ENCODE measurements at places on chromosomes 2 and 18. TPM values are rescaled to one million over a fixed set of nuclear protein-coding genes. Genes with fewer than 3 reads are reported as not detected.

DNA sequence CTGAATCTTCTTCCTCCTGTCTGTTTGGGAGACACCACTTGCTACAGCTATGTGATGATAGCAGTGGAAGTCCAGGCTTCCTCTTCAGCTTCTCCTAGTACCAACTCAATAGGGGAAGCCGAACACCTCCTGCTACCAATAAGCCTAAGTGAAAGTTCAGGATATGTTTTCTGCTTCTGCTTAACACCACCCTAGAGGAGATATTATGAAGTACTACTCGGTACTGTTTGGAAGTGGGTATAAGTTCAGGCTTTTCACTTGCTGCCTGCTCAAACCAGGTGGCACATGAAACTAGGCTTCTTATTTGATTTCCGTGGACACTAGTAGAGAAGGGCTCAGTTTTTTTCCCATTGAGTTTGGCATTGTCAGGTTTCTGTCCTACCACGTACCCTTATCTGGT lies 99.8 kb downstream of the PTPN4 start:
- DNase-seq, result no peak

GRCh38 chr2:133360190-133360589 lies 208.1 kb downstream of the NCKAP5 start:
- no peak for DNase-seq

GRCh38 chr18:57004366-57005121 lies 142.3 kb upstream of the BOD1L2 start:
- no peak for DNase-seq

GRCh38 chr2:126784621-126785020 lies 114.1 kb upstream of the TEX51 start:
- DNase-seq, result no peak

GRCh38 chr18:77068321-77069312 lies 64.0 kb downstream of the MBP start:
- DNase-seq, result no peak

DNA sequence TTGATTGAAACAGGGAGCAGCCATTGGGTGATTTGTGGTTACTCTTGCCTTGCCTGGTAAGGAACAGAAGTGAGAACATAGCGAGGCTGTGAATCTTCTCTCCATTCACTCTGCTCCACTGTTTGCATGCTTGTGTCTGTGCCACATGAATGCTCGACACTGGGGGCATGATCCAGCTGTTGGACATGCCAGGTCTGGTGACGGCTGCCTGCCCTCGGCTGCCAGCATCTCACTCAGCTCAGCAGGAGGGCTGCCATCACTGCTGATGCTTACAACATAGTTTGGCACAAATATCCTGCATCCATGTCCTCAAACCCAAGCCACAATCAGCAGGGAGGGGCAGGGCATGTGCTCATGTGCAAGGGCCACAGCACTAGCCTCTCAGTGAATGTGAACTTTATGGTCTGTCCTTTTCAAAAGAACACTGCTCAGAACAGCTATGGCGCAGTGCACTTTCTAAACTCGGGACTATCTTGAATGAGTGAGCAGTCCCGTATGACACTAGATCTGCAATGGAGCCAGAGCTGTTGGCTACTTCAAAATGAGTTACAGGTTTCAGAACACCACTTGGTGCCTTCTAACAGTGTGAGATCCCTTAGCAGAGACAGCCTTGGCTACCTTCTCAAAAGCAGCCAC lies 126.3 kb downstream of the NRP2 start:
- no peak for DNase-seq

DNA sequence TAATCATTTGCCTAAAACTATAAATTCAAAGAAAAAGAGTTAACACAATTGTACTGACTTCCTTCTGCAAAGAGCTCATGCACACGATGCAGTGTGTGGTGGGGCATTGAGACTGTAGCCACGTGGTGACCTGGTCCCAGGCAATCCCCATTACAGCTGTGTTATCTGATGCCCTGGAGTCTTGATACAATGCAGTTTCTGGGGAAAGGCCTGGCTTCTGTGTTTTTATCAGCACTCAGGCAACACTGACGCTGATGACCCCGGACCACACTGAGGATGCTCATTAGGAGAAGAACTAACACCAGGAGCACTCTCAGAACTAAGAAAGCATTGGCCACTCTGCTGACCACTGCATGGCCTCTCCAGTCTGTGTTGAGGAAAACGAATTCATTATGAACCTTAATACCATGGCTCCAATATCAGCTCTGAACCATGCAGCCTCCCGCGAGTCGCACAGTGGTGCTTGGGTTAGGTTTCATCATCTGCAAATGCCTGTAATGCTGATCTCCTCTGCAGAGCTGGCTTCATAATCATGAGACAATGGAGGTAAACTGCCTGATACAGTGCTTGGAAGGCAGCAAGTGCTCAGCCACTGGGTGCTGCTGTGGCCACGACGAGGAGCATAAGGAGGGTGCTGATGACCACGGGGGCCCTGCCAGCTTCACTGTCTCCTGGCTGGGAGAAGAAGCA lies 218.5 kb downstream of the MYT1L start:
- DNase-seq, result no peak

GRCh38 chr2:54599914-54600313 lies 123.5 kb upstream of the EML6 start:
- DNase-seq, result no peak

- DNase-seq, result no peak
Observed at GRCh38 chr2:154233231-154233630, 361.5 kb downstream of the GALNT13 start.

GRCh38 chr2:32363597-32363996 lies 6.8 kb downstream of the BIRC6 start:
- DNase-seq, result no peak

DNA sequence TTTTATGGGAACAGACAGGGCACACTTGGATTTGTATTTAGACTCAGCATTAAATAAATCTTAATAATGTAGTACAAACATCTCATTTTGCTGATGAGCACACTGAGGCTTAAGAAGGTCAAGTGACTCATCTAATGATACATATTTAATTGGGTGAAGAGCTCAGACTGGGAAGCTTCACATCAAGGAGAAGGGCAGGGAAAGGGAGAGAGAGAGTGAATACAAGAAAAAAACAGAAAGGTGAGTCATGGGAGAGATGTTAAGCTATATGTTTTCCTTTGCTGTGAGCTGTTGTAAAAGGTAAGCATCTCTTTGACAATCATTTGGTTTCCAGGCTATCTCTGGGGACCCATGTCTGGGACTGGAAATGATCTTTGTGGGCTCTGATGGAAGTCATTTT lies 277.8 kb downstream of the SETBP1 start:
- DNase-seq, result no peak

- DNase-seq, result no peak
Observed at GRCh38 chr2:207139552-207139951, 26.2 kb downstream of the KLF7 start.

The ITGA4 gene
- 4.1 TPM for polyA plus RNA-seq

The TOGARAM2 gene
- 0.35 TPM for polyA plus RNA-seq

The EFHD1 gene
- 1.3 TPM for polyA plus RNA-seq

The AKAIN1 gene
- not detected for polyA plus RNA-seq

Measured in A549 (cell line).